Hematopoietic multipotent progenitor cell treated with erythropoietin and hydrocortisone succinate and interleukin-3 and kit ligand, for 15 days (in vitro differentiated cells): ENCODE measurements at places on chromosomes 5 and 9.

- DNase-seq, result no peak
Measured at GRCh38 chr9:126524353-126525077, 89.2 kb upstream of the LMX1B start.

DNA sequence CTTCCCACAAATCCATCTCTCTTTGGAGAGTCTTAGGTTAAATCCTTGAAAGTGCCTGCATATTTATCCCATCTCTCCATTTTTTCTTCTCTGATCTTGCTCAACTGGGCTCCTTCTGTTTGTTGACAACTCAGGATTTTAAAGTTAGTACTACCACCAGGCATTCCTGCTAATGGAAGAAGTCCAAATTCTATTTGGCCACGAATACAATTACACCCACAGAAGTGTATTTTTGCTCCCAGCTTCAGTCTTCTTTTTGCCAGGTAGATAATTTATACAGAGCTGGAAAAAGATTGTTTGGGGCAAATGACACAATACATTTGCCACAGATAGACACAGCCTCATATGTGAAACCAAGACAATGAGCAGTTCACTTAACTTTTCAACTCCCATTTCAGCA, 74.8 kb downstream of the CETN3 start:
- DNase-seq, result no peak

- DNase-seq, result no peak
Measured at GRCh38 chr5:134568761-134569695, 43.6 kb downstream of the JADE2 start.

GRCh38 chr9:114315723-114316363, 7.1 kb upstream of the ORM1 start:
- no peak for DNase-seq

DNA sequence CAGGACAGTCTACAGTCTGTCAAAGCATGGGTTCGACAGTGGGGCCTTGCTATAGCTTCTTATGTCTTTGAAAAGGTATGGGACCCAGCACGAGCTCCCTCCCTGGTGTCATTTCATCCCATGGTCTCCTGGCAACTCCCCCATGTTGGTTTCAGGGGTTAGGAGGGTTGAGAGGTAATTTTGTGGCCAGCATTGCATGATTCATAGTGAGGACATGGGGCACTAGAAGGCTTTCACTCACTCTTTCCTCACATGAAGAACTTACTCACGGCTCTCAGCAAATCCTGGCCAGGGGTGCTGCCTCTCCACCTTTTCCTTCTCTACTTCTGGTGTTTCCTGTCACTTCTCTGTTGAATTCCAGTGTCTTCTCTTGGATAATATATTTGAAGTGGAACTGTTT, 134.7 kb upstream of the TNPO1 start:
- DNase-seq, result no peak

DNA sequence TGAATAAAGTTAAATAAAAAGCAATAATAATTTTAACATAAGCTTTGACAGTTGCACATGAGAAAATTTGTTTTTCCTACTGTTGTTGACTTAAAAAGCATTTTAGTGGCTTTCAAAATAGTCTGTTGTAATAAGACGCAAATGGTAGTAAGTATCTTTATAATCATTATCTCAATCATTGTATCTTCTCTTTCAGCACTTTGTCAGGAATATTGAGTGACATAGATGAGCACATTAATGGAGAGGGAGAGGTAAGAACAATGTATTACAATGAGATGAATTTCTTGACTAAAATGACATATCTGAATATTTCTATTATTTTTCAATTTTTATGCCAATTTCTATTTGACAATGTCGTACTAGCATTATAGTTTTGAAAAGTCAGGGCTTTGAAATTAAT, 193.9 kb upstream of the MRPS30 start:
- DNase-seq, result no peak

DNA sequence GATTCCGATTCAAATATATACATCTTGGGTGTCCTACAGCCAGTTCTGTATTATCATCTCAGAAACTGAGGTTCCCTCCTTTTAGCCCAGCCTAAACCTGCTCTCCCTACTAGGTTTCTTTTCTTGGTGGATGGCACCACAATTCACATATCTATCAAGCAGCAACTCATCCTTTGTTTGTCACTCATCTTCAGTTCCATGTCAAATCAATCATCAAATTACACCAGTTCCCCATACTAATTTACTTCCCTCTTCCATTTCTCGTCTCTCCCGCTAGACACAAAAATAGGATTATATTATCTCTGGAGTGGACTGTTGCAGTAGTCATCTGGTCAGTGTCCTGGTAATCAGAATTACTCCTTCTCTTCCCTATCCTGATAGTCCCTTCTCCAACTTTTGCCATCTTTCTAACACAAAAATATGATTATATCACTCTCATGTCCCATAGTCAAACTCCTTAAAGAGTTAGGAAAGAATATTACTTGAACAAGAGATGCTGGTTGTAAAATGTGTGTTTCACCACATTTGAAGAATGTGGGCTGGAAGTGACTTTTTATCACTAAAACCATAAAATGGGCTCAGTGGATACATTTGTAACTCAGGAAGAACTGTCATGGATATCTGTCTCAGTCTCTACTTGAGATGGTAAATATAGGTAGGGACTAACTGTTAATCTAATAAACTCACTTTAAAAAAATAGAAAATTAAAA, 69.1 kb upstream of the RICTOR start:
- no peak for DNase-seq

GRCh38 chr5:68534131-68534940, 318.8 kb downstream of the PIK3R1 start:
- no peak for DNase-seq

GRCh38 chr9:113589890-113590289, 126.4 kb downstream of the RGS3 start:
- DNase-seq, result peak; percentile 31
